ENCODE measurements at places on chromosomes 13 and 19.

DNA sequence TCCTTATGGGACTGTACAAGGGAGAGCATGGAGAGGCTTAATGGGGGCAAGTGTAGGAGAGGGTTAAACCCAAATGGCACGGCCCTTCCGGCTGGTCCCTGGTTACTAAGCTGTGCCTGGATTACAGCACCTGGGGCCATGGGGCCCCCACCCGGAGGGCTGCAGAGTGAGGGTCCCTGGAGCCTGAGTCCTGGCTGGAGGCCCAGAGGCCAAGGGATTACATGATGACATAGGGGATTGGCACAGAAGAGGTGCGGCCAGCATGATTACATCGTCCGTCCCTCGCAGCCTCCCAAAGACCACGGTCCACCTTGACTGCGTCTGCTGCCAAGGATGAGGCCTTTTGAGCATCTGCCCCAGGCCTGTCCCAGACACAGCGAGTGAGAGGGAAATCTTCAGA is 149.4 kb downstream of the URI1 start:
- DNase-seq: no peak

DNA sequence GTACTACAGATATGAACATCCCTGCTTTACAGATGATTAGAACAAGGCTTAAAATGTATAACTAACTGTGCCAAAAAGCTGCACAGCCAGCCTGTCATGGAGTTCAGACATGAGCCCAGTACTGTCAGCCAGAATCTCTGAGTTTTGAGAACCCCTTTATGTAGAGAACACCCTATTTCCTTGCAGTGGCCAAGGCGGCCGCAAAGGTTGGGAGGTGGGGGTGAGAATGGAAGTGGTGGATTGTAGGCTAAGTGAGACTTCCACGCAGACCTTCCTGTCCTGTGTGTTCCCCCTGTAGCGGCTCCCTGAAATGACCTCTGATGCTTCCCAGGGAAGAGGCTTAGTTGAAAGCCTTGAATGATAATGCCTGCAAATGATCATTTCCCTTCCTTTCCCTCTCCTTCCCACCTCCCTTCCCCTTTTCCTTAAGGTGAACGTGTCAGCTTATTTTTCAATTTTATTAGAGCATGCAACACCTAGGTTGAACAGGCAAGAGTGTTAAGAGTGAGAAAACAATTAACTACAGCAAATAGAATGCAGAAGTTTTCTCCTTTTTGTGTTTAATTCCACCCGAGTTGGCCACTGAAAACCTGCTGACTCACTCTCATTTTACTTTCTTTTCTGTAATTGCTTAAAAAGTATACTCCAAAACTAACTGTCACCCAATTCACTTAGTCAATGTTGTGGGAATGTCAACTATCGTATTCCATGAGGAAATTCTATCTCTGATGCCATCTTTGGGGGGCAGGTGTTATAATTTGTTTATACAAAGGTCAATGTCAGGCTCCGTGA is 167.0 kb upstream of the EDNRB start:
- DNase-seq: no peak

- DNase-seq: no peak
Measured at GRCh38 chr13:51553531-51553930, 30.7 kb upstream of the WDFY2 start.

DNA sequence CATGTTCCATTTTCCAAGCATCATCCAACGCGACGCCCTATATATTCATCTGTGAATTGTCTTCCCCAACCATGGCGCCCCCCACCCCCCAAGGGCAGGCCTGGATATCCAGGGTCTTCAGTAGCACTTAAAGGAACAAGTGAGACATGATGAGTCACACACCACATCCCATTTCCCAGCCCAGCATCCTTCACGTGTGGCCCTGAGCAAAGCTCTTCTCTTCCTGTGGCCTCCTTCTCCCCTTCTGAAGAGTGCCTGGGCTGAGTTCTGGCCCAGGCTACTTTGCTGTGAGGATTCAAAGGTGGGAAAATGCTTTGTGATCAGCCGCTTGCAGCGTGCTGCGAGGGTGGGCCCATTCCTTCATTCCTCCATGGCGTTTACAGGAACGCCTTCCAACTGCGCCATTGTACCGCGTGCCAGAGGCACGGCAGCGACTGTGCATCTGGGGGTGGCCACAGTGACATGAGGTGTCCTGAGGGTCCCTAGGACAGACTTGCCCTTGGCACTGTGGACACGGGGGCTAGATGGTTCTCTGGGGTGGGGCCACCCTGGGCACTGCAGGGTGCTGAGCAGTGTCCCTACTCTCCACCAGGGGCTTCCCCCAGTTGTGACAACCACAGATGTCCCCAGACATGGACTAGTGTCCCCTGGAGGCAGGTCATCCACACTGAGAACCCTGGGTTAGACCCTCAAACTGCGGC is 11.7 kb downstream of the PLIN4 start:
- no peak for DNase-seq

DNA sequence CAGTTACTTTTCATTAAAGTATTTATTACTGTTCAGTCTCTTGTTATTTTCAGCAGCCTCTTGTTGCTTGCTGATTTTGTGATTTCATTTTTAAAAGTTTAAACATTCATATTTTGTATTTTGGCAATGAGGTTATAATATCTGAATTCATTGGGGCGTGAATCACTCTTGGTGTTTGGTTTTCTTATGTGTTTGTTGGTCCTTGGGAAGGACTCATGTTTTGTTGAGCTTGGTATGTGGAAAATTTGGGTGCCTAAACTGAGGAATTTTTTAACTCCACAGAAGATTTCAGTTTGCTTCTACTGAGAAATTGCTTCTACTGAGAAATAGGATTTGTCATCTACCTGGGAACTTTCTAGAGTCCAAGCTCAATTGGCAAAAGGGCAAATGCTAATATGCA is 38.2 kb downstream of the PDS5B start:
- no peak for DNase-seq

DNA sequence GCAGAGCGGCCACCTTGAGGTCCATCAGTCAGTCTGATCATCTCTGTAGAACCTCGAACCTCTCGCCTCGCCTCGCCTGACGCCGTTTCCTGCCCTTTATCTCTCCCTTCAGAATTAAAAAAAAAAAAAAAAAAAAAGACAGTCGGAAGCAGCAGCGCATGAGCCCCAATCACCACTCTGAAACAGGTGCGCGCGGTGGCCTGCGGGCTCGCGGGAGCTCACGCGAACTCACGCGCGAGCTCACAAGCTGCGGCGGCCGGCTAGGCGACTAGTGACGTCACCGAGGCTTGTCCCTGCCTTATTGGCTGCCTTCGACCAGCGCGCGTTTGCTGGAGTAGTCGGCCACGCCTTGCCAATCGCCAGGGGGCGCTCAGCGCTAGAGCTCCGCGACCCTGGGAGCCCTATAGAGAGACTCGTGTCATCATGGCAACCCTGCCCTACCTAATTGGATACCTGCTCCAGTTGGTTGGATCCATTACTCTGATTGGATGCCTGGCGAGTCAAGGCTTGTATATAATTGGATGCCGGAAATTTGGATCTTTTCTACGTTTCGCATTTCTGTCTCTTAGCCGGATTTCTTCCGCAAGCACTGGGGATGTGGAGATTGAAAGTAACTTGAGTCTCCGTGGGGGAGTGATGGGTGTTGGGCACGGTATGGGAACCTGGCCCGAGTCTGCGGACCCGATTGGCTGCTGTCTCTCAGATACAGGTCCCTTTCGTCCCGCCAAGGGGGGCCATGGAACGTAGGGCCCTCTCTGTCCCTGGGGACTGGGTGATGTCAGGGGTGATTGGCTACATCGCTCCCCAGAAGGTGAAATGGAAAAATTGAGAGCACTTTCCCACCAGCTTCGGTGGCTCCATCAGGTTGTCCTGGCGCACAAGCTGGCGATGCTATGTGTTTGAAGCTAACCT is 31.6 kb downstream of the SYT3 start:
- peak; percentile 99 for DNase-seq

- peak; percentile 48 for DNase-seq
Measured at GRCh38 chr13:31824705-31825517, 85.6 kb downstream of the RXFP2 start.

DNA sequence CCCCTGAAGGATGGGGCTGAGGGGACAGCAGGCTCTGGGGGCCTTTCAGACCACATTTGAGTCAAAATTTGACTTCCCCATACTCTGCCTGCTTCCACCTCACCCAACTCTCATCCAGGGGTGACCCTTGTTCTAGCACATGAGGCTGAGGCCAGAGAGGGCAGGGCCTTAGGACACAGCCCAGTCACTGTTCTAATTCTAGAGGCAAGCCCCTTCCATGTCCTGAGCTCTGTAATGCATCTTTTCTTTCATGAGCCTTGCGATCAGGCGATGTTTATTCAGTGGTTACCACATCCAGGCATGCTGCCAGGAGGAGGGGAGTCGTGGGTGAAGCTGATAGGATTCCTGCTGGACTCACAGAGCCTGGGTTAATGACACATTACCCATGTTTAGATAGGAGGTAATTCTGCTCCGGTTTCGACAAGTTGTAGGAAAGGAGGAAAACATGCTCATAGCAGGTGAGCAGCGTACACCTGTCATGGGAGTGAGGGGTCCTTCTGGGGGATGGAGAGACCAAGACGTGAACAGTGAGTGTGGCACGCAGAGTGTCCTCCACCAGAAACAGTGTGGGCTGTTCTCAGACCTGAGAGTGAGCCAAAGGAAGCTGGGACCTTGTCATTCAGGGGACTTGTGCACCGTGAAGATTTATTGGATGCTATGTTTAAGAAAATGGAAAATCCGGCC is 9.3 kb downstream of the RPS9 start:
- DNase-seq: no peak

All from endodermal cell (in vitro differentiated cells).